Activated T-helper 1 cell treated with anti-CD3 and anti-CD28 coated beads, Interleukin-2, amount 50 U/mL, for 16 hours (primary cell): ENCODE measurements at places on chromosomes 3 and 15.

- no peak for DNase-seq
These were observed 151.5 kb downstream of the LRRK1 start for GRCh38 chr15:101070502-101071273.

DNA sequence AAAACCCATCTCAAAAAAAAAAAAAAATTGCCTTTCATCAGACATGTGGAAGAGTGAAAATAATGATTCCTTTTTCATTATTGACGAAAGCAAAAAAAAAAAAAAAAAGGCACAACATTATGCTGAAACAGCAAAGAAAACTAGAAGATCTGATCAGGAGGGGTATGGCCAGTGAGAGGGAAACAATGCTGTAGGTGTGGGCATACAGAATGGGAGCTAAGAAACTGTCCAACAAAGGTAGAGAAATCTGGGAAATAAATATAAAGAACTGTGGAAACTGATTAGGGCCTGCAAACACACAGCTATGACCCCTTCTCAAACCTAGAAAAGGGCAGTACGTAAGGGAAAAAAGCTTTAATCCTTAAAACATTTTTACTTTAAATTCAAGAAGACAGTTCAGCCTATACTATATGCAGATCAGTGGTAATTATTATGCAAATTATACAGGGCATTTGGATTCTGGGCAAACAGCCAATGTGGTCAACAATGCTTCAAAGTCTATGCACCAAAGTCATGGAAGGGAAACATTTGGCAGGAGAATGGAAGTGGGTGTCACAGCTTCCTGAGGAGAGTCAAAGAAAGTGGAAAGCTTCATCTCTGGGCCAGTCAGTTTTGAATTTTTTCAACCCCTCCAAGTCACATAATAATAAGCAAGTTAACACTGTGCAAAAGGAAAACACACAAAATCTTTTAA, 68.3 kb upstream of the SLC12A8 start:
- no peak for DNase-seq

DNA sequence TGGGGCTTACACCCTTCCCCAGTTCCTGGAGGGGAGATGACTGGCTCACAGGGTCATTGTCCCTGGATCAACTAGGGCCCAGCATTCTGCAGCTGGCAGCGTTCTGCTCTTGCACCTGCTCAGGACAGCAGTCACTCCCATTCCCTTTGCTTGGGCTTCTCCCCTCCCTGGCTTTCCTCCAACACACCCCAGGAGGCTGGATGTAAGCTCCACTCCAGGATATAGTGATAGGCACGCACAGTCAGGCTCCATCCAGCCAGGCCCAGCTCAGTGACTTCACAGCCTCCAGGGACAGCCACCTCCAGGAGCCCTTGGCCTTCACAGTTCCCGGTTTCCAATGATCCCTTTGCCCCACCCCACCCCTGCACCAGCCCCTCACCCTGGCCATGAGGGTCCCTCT, 1.9 kb downstream of the SPTBN5 start:
- no peak for DNase-seq

GRCh38 chr15:100383302-100384107, 41.7 kb upstream of the ADAMTS17 start:
- no peak for DNase-seq

GRCh38 chr3:31095255-31095654, 200.8 kb upstream of the GADL1 start:
- no peak for DNase-seq

- no peak for DNase-seq
These were observed 211.9 kb downstream of the CBLB start for GRCh38 chr3:105656651-105657504.

GRCh38 chr3:113594066-113594465, 61.7 kb downstream of the SIDT1 start:
- no peak for DNase-seq

DNA sequence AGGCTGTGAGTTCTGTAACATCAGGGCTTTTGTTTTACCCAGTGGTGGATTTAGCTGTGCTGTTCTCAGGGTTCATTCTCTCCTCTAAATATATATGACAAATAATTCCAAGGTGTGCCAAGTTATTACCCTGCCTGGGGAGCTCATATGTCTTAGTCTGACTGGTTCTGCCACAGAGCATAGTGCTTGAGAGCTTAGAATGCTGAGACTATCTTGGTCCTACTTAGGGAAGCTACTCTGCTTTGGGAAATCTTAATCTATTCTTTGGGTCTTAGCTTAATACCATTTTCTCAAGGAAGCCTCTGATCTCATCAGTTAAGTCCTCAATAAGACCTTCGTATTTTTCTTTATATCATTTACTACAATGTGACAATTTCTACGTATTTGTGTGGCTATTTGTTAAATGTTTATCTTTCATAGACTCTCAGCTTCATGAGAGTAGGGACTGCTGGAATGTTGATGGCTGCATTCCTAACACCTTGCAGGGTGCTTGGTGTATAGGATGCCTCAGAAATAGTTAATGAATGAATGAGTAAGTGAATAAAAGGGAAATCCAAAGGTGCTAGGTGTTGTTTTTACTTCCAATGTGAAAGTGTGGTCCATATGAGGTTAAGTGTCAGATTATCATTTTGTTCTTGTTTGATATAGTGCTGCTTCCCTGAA, 1.8 kb downstream of the OTOL1 start:
- DNase-seq, result no peak

DNA sequence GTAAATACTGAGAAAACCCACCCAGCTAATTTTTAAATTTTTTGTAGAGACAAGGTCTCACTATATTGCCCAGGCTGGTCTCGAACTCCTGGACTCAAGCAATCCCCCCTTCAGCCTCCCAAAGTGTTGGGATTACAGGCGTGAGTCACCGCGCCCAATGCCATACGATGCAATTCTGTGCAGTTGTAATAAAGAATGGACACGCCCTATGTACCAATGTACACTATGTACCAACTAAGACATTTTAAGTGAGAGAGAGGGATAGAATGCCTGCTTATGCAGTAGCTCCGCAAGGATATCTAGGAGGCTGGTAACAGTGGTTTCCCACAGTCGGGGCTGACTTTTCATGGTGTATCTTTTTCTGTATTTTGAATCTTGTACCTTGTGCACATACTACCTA, 14.6 kb downstream of the ZNF710 start:
- DNase-seq, result no peak

- no peak for DNase-seq
These were observed 564.1 kb downstream of the GBE1 start for GRCh38 chr3:81197386-81197785.

GRCh38 chr3:125083776-125084175, 28.0 kb upstream of the HEG1 start:
- DNase-seq, result no peak

GRCh38 chr3:99012051-99012450, 110.6 kb upstream of the DCBLD2 start:
- no peak for DNase-seq

DNA sequence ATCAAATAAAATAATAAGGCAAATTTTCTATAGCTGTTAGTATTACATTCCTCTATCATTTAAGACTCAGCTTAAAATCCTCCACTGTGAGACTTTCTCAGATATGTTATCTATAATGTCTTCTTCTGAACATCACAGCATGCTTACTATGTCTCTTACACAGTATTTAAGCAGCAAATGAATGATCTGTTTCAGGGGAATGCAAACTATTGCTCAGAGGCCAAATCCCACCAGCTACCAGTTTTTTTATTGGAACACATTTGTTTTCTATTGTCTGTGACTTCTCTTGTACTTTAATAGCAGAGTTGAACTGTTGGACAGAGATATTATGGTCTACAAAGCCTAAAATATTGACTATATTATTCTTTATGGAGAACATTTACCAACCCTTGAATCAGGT, 59.6 kb downstream of the C3orf38 start:
- no peak for DNase-seq
